ENCODE measurements at places on chromosomes 12 and 14.

DNA sequence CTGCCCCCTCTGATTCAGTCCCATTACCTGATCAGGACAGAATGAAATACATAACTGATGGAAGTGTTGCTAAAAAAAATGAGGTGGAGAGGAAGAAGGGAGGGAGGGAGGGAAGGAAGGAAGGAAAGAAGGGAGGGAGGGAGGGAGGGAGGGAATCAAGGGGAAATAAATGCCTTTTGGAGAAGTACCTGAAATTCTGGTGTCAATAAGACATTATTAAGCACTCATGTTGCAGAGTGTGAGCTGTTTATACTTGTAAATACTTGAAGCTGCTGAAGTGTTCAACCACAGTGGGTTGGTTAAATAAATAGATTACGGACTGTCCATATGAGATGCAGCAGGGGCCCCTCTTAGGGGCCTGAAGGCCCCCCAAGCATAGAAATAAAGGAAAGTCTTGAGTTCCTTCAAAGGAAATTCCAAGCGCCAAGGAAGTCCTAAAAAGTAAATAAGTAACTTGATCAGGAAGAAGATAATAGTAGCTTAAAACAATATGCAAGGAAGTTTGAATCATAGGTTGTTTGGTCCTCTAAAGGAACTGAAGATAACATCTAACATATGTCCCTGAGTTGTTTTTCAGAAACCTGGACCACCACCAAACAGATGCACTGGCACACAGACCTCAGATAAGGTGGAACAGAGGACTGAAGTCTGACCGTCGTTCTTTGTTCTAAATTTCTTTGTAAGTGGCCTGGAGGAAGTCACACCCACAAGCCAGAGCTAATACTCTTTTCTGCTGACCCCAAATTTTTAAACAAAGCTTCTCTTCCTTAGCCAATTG is 110.8 kb downstream of the SEC23A start:
- no peak for DNase-seq

- DNase-seq = no peak
Observed at GRCh38 chr12:3049611-3050249, 27.4 kb upstream of the TSPAN9 start.

DNA sequence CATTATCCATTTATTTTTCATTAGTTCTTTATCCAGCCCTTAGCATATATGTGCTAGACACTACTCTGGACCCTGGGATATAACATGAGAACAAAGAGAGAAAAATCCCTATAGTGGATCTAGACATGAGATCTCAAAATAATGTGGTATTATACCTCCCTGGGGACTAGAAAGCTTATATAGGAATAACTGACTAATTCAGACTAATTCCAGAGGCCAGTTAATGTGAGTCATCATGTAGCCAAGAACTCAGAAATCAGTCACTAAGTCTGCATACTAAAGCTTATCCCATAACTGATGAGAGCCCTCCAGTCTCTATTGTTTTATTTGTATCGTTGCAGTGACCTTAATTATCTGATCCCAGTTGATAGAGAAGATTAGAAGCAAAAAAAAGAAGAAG is 267.1 kb upstream of the RGS6 start:
- DNase-seq = peak; percentile 63

GRCh38 chr12:11941606-11942337 is 129.0 kb upstream of the BCL2L14 start:
- DNase-seq = peak; percentile 93

DNA sequence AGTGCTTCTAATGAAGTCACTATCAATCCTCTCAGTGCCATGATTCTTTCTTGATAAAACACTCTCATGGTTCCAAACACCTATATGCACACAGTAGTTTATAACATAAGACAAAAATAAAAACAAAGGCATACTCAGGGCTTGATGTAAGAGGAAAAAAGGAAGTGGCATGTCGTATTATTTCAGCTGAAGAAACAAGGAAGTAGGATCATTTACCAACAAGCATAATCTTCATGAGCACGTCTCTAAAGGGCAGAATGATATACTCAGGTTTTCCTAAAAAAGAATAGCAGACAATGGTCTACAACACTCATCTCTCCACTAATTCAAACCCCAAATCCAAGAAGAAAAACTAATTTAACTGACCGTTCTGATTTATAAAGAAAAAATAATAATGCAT is 33.9 kb downstream of the NUMB start:
- no peak for DNase-seq

- DNase-seq = no peak
Observed at GRCh38 chr12:91690531-91690930, 455.1 kb downstream of the BTG1 start.

DNA sequence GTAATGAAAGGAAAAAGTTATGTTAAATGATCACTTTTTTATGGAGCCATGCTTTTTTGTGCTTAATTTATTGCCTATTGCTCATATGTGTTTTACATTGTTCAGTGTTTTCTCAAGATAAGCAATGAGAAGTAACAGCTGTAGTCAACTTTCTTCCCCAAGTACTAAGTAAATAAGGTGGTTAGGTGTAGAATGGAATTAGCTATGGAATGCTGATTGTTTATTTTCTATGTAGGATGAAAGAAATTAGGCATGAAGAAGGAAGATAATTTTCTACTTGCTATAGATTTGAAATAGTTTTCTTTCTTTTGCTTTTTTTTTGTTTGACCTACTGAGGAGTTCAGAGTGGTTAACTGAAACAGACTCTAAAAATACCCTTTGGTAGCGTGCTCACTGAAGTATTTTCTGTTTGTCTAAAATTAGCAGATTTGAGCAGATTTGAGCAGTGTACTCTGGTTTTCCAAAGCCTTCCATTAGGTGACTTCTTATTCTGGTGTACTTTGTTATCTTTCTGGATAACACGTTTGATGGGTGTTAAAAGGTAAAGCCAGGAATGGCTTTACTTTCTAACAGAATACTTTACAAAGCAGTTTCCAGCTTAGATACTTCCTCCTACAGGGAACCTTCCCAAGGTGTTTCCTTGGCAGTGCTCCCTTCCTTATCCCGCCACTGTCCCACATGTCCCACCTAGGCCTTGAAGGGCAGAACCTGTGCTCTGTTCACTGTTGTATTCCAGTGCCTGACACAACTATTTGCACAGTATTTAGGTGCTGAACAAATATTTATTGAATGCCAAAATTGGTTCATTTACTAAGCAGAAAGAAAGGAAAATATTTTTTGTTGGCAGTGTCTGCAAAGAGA is 56.0 kb downstream of the RASSF3 start:
- no peak for DNase-seq

GRCh38 chr12:570435-570920 is 92.8 kb downstream of the NINJ2 start:
- peak; percentile 40 for DNase-seq

- DNase-seq = no peak
Observed at GRCh38 chr14:39212034-39212433, 21.7 kb upstream of the MIA2 start.

DNA sequence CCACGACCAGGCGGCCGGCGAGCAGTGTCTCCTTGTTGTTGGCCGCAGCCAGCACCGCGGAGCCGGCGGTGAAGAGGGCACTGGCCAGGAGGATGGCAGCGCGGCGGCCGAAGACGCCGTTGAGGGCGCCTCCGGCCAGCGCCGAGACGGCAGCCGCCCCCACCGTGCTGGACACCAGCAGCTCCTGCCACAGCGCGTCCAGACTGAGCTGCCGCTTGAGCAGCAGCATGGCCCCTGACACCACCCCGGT is 691 bp downstream of the SLC2A13 start:
- no peak for DNase-seq

DNA sequence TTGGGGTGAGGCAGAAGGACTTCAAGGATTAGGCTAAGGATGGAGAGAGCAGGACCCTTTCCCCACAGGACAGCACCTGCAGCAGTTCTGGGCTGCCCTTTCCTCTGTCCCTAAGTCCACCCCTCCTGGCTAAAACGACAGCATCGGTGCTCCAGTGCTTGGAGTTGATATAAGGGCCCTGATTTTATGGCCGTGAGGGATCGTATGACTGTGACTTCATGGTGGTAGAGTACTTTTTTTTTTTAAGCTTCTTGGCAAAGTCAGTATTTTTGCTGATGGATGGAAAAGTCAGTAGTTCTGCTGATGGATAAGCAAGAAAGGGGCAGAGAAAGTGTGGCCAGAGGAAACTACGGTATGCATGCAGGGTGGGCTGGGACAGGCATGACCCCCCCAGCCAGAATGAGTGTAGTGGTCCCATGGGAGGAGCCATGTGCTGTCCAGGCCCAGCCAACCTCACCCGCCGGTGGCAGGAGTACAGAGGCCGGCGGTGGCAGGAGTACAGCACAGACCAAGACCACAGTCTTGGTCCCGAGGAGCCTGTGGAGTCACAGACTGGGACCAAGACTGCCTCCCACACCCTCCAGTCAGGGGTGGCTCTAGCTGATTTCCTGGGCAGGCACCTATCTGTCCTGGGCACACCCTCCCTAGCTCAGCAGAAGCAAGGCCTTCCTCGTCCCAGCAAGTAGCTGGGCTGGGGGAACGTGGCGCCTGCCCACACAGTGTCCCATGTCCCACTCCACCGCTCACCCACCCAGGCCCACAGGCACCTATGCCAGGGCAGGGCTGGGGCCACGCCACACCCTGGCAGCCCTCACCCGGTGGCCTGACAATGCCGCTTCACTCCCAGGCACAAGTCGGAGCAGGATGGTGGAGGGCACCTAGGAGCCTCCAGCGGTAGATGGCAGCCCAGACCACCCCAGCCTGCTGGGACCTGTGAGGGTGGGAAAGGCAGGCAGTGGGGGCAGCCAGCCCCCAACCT is 46.3 kb downstream of the CCDC88C start:
- no peak for DNase-seq

DNA sequence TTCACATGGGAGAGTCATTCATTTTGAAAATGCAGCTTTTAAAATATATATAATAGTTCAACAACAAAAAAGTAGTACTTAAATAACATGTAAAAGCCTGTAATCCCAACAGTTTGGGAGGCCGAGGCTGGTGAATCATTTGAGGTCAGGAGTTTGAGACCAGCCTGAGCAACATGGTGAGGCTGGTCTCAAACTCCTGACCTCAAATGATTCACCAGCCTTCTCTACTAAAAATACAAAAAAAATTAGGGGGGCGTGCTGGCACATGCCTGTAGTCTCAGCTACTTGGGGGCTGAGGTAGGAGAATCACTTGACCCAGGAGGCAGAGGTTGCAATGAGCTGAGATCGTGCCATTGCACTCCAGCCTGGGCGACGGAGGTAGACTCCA is 256.3 kb upstream of the RGS6 start:
- DNase-seq = no peak

DNA sequence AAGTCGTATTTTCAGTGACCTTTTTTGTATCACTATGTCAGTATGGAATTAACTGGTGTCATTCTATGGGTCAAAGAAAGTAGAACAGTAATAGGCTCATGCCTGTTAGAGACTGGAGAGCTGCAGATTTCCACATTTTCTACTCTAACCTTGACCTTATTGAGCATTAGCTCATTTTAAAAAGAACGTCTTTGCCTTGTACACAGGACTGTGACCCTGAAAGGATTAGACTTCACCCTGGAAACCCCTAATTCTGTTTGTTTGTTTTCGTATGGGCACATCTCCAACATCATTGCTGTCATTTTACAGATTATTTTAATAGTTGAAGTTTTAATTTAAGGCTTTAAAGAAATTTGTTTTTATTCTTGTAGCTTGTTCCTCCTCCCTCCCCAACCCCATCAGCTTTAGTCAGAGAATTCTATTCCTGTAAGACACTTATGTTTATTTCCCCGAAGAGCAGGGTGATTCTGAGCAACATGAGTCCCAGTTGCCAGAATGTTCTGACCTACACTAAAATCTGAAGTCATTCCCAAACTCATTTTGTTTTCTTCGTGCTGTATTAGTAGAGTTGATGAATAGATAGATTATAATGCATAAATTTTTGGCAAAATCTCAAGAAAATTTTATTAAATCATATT is 451.3 kb downstream of the FOXG1 start:
- DNase-seq = no peak

DNA sequence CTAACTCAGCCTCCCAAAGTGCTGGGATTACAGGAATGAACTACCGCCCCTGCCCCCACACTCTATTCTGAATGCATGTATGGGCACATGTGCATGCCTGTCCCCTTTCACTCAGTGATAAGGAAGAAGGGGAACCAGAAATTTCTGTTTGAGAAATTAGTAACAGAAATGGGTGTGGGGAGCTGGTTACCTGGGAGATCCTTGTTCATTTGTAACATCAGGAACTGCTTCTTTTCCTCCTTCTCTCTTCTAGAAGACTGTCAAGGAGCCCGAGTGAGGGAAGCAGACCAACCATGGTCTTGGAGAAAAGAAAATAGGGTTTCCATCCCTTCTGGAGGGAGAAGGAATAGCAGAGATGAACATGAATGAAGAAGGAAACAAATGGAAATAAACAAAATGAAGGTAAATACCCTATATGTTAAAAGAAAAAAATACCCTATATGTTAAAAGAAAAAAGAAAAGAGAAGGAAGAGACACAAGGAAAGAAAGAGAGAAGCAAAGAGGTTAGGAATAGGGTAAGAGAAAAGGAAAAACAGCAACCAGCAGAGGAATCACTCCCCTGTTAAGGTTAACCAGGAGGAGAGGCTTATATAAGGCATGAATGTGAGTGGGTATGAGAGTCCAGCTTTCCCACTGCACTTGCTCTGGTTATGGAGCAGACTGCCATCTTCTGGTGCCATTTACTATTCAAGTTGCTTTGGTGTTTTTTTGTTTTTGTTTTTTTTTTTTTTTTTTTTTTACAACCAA is 3.3 kb downstream of the PPP1R3E start:
- DNase-seq = no peak

DNA sequence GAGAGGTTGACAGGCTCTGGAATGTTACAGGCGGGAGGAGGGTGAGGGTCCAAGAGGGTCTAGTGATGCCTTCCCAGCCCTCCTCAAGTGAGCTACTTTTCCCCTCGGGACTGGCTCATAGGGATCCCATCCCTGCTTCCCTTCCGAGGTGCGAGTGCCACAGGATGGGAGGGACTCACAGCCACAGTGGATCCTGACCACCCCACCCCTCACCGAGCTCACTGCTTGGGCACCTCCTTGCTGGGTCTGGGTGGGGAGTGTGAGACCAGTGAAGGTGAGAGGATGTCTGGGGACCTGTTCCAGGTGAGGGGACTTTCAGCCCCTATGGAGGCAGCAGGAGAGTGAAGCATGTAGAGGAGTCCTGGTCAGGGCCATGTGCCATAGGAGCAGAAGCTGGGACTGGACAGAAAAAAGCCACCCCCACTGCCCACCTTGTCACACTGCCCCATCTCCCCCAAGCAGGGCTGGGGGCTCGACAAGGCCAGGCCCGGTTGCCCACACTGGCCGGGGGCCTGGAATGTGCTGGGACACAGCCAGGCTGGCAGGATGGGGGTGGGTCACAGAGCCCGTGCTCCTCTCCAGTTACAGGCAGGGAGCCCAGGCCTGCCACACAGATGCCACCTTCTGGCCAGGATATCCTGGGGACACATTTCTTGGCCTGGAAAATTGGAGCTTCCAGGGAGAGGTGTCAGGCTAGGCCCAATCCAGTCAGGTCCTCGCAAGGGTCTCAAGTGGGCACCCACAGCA is 1.7 kb upstream of the TNS2 start:
- DNase-seq = no peak

GRCh38 chr12:92229381-92229780 is 83.7 kb upstream of the BTG1 start:
- no peak for DNase-seq
